Trophoblast cell (in vitro differentiated cells and primary cell): ENCODE measurements at places on chromosomes 11 and 22.

DNA sequence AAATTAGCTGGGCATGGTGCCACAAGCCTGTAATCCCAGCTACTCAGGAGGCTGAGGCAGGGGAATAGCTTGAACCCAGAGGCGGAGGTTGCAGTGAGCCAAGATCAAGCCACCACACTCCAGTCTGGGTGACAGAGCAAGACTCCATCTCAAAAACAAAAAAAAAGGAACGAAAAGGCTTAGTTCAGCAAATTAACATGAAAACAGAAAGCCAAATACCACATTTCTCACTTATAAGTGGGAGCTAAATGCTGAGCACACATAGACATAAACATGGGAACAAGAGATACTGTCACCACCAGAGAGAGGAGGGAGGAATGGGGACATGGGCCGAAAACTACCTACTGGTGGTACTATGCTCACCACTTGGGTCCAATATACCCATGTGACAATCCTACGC is 38.6 kb downstream of the SCGB1A1 start:
- DNase-seq, result no peak

DNA sequence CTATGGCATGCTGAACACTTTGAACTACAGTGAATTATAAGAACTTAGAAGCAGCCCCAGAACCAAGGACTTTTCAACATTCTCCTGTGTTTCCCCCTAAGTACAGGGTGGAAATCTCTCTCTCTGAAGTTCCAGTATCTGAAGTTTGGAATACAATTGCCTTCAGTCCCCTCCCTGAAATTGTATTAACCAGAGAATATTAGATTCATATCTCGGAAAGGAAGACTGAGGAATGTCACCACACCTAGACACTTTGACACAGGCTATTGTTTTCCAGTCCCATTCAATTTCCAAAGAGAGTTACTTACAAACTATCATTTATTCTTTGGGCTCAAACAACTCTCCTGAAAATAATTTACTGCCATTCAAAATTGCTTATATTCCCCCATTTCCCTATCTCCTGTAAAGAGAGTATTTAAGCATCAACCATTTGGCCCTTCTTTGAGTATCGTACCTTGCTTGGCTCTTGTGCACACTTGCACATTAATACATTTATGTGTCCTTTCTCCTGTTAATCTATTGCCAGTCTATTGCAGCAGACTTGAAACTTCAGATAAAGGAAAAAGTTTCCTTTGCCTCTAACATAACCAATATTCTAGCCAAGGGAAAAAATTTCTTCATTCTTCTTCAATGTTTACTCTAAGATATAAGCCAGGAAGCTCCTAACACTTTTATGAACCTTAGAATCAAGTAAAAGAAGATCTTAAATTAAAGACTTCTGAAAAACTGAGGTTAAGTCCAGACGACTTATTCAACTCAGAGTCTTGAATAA is 402.4 kb upstream of the DDI1 start:
- no peak for DNase-seq

DNA sequence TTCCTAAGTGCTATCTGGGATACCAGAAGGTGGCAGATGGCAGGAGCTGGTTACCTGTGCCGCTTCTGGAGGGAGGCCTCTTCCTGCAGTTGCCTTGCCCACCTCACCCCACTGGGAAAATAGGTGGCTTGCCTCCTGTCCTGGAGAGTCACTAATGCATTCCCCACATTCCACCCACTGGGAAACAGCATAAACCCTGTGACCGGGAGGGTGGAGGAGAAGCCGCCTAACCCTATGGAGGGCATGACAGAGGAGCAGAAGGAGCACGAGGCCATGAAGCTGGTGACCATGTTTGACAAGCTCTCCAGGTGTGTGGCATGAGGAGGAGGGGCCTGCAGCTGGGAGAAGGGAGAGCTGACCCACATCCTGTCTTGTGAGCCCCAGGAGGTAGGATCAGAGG is 5.6 kb downstream of the RIC8A start:
- peak; percentile 39 for DNase-seq

DNA sequence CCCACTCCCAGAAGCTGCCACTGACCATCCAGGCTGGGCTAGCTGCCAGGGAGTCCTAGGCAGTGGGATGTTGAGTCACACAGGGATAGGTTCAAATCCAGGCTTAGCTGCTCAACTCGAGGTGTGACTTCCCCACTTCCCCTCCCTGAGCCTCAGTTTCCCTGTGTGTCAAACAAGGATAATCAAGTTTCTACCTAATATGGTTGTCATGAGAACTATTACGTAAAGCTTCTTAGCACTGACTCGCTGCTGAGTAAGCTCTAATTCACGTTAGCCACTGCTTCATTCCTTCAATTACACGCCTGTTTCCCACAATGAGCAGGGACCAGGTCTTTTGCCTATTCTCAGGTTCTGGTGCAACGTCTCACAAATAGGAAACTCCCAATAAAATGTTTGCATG is 67.7 kb downstream of the SEZ6L start:
- DNase-seq, result no peak

GRCh38 chr22:43747877-43748276 is 64.2 kb downstream of the EFCAB6 start:
- no peak for DNase-seq

DNA sequence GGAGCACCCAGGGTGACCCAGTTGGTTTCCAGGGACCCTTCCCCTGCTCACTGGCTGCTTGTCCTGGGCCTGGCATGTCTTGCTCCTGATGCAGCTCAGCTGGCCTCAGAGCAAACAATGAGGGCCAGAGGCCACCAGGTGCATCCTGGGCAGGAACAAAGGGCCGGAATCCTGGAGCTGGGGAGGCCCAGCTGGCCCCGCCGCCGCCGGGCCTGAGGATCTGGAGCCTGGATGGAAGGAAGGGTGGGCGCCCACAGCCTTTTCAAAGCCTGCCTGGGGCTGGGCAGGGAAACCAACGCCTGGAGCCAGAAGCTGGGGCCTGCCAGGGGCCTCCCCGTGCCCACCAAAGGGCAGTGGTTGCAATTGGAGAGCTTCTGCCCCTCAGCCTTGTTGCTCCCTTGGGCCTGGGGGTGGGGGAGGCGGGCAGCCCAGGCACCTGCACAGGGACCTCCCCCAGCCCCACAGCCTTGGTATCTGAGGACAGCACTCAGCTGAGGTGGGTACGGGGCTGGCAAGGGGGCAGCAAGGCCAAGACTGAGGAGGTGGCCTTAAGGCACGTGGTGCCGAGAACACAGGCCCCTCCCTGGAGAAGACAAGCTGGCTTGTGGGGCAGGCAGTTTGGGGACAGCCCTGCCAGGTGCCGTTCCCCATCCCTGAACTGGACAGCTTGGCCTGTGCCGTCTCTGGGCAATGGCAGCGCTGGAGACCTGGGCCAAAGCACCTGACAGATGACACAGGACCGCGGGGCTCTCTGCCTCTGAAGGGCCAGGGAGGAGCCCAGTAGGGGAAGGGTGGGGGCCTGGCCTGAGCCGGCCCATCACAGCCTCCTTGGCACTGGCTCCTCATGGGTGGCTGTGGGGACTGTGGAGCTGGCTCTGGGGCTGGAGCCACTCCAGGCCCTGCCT is 7.1 kb upstream of the ADORA2A start:
- no peak for DNase-seq

GRCh38 chr11:127454856-127455255 is 454.3 kb upstream of the KIRREL3 start:
- no peak for DNase-seq
